ENCODE measurements at places on chromosomes 1 and 21. TPM values are rescaled to one million over a fixed set of nuclear protein-coding genes. Genes with fewer than 3 reads are reported as not detected.

DNA sequence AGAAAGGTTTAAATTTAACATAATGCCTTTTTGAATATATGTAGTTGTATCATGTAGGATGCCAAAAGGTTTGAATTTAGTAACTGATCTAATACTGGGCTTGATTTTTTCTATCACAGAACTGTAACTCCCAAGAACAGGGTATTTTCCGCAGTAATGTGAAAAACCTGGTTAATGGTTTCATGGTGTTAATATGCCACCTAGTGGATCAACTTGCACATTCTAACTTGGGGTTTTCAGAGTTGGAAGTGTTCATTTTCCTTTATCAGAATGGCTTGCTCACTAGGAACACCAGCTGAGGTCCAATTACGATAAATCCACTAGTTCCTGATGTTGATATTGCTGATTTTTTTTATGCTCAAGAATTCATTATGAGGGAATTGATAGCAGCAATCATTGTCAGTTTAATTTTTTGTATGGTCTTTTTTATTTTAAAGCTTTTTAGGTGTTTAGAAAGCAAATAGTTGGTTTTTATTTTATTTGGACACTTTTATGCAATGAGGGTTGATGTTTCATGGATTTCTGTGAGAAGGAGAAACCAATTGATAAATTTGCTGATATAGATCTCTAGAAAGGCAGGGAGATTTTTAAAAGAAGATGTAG is 157.2 kb downstream of the PLA2G4A start:
- no peak overlapping the region for H3K4me3 ChIP-seq
- DNase-seq = peak; percentile 14
- H3K36me3 ChIP-seq = no peaks in the 10 kb centered on the region
- H3K27ac ChIP-seq = no peak overlapping the region
- H3K27me3 ChIP-seq = no peaks in the 10 kb centered on the region

DNA sequence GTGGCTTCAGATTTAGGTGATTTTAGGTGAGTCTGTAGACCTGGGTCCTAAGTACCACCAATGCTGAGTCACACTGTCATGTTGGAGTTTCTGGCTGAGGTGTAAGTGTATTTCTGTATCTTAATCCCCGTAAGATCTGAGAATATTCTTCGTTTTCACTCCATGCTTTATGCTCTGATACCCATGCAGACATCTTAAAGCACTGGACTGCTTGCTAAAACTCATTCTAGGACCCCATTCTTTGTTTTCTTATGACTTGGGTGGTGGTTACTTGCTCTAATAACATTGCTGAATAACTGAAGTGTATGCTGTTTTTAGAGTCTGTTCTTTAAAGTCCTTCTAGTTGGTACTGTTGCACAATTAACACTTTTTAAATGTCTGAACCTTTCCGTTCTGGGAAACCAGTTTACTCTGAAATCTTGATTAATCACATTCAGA is 36.6 kb downstream of the CDC42 start:
- H3K27ac ChIP-seq = peak overlapping the region; percentile 77
- H3K36me3 ChIP-seq = no peaks in the 10 kb centered on the region
- peak overlapping the region; percentile 82 for H3K4me3 ChIP-seq
- H3K27me3 ChIP-seq = no peaks in the 10 kb centered on the region
- DNase-seq = no peak

DNA sequence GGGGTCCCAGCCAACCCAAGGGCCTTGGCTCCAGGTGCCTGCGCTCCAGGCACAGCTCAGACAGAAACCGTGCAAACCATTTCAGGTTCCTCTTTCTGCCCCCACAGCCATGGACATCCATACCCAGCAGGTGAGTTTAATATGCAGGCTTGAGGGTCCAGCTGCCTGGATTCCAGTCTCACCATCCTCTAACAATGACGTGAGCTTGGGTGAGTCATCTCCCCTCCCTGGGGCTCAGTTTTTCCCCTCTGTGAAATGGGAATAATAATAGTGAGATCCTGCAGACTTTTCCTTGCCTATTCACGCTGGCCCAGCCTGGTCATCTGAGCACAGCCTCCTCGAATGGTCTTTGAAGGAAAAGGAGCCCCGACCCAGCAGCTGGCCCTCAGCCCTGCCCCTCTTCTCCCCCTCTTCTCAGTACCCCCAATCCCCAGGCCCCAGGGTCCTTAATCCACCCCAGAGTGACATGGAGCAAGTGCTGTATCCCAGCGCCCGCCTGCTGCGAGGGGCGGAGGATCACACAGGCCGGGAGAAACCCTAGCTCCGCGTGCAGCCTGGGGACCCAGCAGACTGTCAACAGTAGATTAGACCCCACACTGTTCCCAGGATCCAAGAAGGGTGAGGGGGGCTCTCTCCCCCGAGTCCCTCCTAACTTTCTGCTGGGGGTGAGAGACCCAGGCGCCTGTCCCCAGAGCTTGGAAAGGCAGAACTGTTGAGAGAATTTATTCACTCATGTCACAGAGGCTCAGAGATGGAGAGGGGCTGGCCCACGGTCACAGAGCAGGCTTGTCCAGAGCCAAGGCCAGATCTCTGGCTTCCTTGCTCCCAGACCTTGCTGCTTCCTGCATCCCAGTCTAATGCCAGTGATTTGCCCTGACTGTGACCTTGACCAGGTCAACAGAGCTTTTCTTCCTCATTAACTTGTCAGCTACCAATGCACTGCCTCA is 49.2 kb downstream of the TAS1R2 start:
- no peaks in the 10 kb centered on the region for H3K36me3 ChIP-seq
- H3K27ac ChIP-seq = no peak overlapping the region
- no peaks in the 10 kb centered on the region for H3K4me1 ChIP-seq
- H3K27me3 ChIP-seq = peaks cover 8% of the 10 kb centered on the region
- H3K4me3 ChIP-seq = no peak overlapping the region
- no peak for DNase-seq

- peaks cover under 1% of the 10 kb centered on the region for H3K27me3 ChIP-seq
- H3K36me3 ChIP-seq = no peaks in the 10 kb centered on the region
- H3K4me1 ChIP-seq = no peaks in the 10 kb centered on the region
- peak overlapping the region; percentile 24 for H3K27ac ChIP-seq
- no peak overlapping the region for H3K4me3 ChIP-seq
- no peak for DNase-seq
These were observed 7.2 kb upstream of the MMP23B start for GRCh38 chr1:1624443-1625403.

- no peak overlapping the region for H3K4me3 ChIP-seq
- H3K27ac ChIP-seq = no peak overlapping the region
- DNase-seq = no peak
- H3K36me3 ChIP-seq = no peaks in the 10 kb centered on the region
- no peaks in the 10 kb centered on the region for H3K4me1 ChIP-seq
- H3K27me3 ChIP-seq = peaks cover 5% of the 10 kb centered on the region
These were observed 91.2 kb downstream of the TRABD2B start for GRCh38 chr1:47906009-47906432.

DNA sequence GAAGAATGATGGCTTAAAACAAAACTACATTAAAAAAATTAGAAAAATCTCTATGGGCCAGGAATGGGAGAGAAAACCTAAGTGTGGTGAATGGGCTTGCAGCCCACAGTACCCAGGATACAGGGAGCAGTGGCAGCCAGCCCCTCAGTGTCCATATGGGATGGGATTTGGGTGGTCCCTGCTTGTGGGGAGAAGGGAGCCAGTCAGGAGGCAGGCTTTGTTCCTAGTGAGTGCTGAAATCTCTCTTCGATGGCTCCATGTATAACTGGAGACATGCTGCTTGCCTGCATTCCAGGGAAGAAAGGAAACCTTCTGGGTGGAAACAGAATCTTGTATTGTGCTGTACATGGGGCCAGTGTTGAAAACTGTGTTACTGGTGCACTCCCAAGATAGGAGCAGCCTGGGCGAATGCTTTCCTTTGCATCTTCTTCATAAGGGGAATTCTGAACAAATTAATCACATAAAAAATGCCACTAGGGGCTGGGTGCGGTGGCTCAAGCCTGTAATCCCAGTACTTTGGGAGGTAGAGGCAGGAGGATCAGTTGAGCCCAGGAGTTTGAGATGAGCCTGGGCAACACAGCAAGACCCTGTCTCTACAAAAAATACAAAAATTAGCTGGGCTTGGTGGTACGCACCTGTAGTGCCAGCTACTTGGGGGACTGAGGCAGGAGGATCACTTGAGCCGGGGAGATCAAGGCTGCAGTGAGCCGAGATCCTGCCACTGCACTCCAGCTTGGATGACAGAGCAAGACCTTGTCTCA is 36.0 kb downstream of the PTPRU start:
- peaks cover 6% of the 10 kb centered on the region for H3K27me3 ChIP-seq
- DNase-seq = no peak
- H3K4me1 ChIP-seq = no peaks in the 10 kb centered on the region
- no peaks in the 10 kb centered on the region for H3K36me3 ChIP-seq
- no peak overlapping the region for H3K4me3 ChIP-seq
- no peak overlapping the region for H3K27ac ChIP-seq

DNA sequence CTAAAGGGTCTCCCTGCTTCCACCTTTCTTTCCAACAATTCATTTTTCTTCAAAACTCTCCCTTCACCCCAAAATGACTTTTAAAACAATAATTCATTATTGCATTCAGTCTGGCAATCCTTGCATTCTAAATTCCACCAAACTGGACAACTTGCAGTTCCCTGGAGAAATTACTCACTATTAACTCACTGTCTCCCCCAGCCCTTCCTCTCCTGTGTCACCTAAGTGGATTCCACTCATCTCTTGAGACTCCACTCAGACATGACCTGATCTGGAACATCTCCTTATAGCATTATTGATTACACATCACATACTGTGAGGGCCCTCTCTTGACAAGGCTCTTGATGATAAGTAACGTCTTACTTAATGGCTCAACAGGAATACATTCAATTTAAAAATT is 257.1 kb downstream of the BRINP2 start:
- peaks cover 2% of the 10 kb centered on the region for H3K27me3 ChIP-seq
- DNase-seq = no peak
- no peaks in the 10 kb centered on the region for H3K4me1 ChIP-seq
- no peak overlapping the region for H3K27ac ChIP-seq

- H3K27ac ChIP-seq = no peak overlapping the region
- no peak for DNase-seq
- H3K27me3 ChIP-seq = no peaks in the 10 kb centered on the region
- no peak overlapping the region for H3K4me3 ChIP-seq
- no peaks in the 10 kb centered on the region for H3K36me3 ChIP-seq
These were observed 19.0 kb upstream of the C1orf174 start for GRCh38 chr1:3918966-3919611.

GRCh38 chr21:25759573-25759972 is 24.8 kb downstream of the GABPA start:
- no peak for DNase-seq

AMY2A gene
- polyA plus RNA-seq = not detected

DAB1 gene
- polyA plus RNA-seq = not detected

TMPRSS15 gene
- polyA plus RNA-seq = not detected
